ENCODE measurements at places on chromosomes 11 and 22. TPM values are rescaled to one million over a fixed set of nuclear protein-coding genes. Genes with fewer than 3 reads are reported as not detected.

Gene SLC5A4
- 1.6 TPM for total RNA-seq

Gene IRF7
- total RNA-seq = 56.2 TPM

DNA sequence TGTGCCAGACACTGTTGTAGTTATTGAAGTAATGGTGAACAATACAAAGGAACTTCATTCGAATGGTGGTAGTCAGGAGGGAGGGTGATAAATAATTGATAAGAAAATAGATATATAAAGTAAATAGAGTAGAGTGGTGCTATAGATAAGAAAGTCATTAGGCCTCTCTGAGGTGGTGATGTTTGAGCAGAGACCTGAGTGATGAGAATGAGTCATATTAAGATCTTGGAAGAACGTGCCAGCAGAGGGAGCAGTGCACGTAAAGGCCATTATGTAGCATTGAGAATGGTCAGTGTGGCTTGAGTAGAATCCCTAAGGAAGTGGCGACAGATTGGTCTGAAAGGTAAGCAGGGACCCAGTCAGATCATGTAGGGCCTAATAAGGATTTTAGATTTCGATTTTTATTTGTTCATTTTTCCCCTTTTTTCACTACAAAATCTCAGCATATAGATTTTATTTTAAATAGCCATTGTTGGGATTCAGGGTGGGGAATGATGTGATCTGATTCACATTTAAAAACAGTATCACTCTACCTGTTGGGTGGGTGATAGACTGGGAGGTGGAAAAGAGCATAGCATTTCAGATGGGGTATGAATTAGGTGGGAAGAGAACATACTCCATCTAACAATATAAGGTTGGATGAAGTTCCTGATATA lies 44.7 kb downstream of the CCDC90B start:
- no peak for DNase-seq
- H3K27me3 ChIP-seq = no peaks in the 10 kb centered on the region
- H3K4me3 ChIP-seq = no peak overlapping the region
- no peaks in the 10 kb centered on the region for H3K36me3 ChIP-seq
- H3K27ac ChIP-seq = no peak overlapping the region

- peaks cover 27% of the 10 kb centered on the region for H3K4me1 ChIP-seq
- peak overlapping the region; percentile 63 for H3K4me3 ChIP-seq
- peaks cover 30% of the 10 kb centered on the region for H3K27me3 ChIP-seq
Measured at GRCh38 chr11:76208438-76209374, 2.4 kb upstream of the WNT11 start.

DNA sequence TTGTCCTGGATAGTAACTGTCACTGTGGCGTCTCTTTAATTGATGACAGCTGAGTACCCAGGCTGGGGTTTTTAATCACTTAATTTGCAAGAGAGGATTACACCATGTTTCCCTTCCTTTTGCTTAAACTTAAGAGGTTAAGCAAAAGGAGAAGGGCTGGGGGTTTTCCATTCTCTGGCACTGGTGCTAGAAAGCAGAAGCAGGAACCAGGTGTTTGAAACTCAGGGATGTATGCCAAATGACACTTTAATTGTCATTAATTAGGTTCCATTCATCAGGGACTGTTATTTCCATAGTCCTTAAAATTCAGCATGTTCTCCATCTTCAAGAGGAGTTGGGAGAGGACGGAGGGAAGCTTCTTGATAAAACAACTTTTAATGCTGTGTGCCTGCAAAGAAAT lies 746.2 kb downstream of the NELL1 start:
- no peak overlapping the region for H3K27ac ChIP-seq
- no peaks in the 10 kb centered on the region for H3K36me3 ChIP-seq
- DNase-seq = no peak
- H3K4me3 ChIP-seq = no peak overlapping the region

DNA sequence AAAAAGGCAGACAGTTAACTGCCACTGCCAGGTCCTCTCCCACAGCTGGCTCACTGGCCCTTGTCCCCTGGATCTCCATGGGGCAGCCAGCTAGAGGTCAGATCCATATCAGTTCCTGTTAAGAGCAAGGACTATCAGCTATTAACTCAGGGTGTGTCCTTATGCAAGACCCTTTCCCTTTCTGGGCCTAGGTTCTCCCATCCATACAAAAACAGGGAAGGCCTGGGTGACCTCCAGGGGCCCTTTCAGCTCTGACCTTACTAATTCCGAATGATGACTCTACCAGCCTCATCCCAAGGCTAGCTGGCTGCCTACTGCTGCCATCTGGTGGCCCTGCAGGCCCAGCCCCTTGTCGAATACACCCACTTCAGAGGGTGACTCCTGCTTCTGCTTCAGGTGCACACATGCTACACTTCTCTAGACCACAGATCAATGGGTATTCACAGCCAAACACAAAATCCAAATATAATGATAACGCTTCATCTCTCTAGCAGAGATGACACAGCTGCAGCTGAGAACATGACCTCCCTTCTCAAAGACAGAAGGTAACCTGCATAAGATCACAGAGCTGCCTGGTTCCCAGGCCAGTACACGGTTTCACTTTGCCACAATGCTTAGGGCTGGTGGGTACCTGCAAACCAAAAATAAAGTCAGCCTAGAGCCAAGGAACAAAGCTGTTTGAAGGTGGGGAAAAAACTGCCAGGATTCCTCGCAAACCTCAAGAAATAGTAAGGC lies 34.1 kb downstream of the SERGEF start:
- no peak overlapping the region for H3K4me3 ChIP-seq
- DNase-seq = no peak
- H3K4me1 ChIP-seq = no peaks in the 10 kb centered on the region
- peaks cover 5% of the 10 kb centered on the region for H3K36me3 ChIP-seq
- H3K27ac ChIP-seq = no peak overlapping the region

DNA sequence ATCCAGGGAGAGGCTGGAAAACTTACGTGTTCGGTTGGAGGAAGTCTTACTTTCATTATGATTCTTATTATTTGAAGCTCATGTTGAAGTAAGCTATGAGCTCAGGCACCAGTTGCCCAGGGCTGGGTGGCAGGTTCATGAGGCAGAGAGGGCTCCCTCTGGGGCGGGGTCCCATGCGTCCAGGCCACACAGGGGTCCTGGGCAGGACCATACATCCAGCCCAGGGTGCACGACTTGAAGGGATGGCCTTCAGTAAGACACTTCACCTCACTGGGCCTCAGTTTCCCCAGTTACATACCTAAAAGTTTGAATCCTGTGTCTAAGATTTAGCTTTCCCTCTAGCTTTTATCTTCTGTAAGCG lies 107.3 kb upstream of the B3GAT1 start:
- peaks cover 10% of the 10 kb centered on the region for H3K27me3 ChIP-seq
- H3K4me3 ChIP-seq = no peak overlapping the region
- no peaks in the 10 kb centered on the region for H3K4me1 ChIP-seq

GRCh38 chr11:62497132-62497801 lies 49.3 kb downstream of the AHNAK start:
- H3K27me3 ChIP-seq = no peaks in the 10 kb centered on the region
- no peak overlapping the region for H3K4me3 ChIP-seq
- no peaks in the 10 kb centered on the region for H3K36me3 ChIP-seq
- no peak overlapping the region for H3K27ac ChIP-seq
- no peak for DNase-seq
- H3K4me1 ChIP-seq = peaks cover 14% of the 10 kb centered on the region

GRCh38 chr22:27638329-27639233 lies 163.0 kb downstream of the MN1 start:
- no peaks in the 10 kb centered on the region for H3K36me3 ChIP-seq
- DNase-seq = no peak
- H3K27me3 ChIP-seq = no peaks in the 10 kb centered on the region
- H3K27ac ChIP-seq = no peak overlapping the region
- H3K4me3 ChIP-seq = no peak overlapping the region

- H3K4me1 ChIP-seq = peaks cover 14% of the 10 kb centered on the region
- H3K27me3 ChIP-seq = peaks cover 15% of the 10 kb centered on the region
- DNase-seq = peak; percentile 65
- no peak overlapping the region for H3K4me3 ChIP-seq
Measured at GRCh38 chr11:134584706-134585445, 172.8 kb upstream of the B3GAT1 start.

DNA sequence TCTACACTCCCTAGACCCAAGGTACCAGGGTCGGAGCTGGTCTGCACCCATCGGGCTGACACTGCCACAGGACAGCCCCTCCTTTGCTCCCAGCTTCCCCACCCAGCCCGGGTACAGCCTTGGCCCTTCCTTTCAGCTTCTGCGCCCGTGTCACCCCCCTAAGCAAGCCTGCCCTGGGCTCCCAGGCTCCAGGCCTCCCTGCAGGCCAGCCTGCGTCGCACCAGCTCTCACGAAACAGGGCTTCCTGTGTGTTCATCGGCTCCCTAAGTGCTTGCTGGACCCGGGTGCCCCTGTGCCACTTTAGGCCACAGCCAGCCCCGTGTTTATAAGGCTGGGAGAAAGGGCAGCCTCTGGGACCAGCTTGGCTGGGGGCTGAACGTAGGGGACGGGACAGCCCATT lies 21.1 kb downstream of the FLRT1 start:
- H3K27me3 ChIP-seq = no peaks in the 10 kb centered on the region
- DNase-seq = no peak
- no peak overlapping the region for H3K27ac ChIP-seq
- H3K36me3 ChIP-seq = no peaks in the 10 kb centered on the region

GRCh38 chr11:26527685-26528084 lies 44.4 kb downstream of the MUC15 start:
- H3K27me3 ChIP-seq = no peaks in the 10 kb centered on the region
- H3K4me3 ChIP-seq = no peak overlapping the region
- DNase-seq = no peak
- no peaks in the 10 kb centered on the region for H3K36me3 ChIP-seq

DNA sequence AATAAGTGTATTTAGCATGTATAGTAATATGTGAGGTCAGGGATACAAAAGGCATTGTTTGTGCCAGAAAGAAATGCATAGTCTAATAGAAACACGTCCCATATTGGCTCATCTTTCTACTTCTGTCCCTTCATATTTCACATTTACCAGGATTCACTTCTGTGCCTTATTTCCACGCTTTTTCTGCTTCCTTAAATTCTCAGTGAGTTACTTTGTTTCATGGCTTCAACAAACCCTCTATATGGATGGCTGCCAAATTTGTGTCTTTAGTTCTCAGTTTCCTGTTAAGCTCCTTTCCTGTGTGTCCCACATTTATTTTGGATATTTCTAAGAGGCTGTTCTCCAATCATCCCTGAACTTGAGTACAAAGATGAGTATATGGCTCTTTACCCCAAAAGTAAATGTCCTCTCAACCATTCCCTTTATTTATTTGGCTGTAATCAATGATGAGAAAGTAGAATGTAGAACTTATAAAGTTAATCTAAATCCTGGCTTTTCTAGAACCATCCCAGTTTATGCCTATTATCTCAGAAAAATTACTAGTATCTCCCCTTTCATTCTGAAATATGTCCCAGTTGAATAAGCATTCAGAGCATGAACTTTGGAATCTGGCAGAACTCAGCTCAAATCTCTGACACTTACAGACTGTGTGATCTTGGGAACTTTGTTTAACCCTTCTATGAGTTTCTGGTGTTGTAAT lies 23.5 kb downstream of the OR8B12 start:
- DNase-seq = no peak
- H3K4me3 ChIP-seq = no peak overlapping the region
- H3K27ac ChIP-seq = no peak overlapping the region
- no peaks in the 10 kb centered on the region for H3K36me3 ChIP-seq
- no peaks in the 10 kb centered on the region for H3K4me1 ChIP-seq

GRCh38 chr11:101428918-101429317 lies 154.9 kb downstream of the TRPC6 start:
- H3K36me3 ChIP-seq = no peaks in the 10 kb centered on the region
- no peaks in the 10 kb centered on the region for H3K4me1 ChIP-seq
- no peak for DNase-seq
- H3K27me3 ChIP-seq = no peaks in the 10 kb centered on the region
- no peak overlapping the region for H3K4me3 ChIP-seq

DNA sequence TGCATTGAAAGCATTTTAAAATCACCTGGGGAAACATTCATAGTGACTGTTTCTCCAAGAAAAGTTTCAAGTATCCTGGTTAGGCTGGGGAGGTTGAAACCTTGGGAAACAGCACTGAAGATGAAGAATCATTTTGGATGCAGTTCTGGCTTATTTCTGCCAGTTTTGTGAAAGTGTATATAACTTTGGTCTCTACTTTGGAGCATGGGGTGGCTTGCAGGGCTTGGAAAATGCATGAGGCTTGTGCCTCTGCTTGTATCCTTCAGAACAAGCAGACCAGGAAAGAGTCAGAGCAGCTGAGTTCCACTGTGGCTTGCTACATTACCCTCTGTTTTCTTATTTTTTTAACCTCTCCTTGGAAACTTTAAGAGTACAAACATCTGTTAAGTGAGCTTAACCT lies 19.5 kb downstream of the SLC5A12 start:
- H3K36me3 ChIP-seq = no peaks in the 10 kb centered on the region
- H3K4me1 ChIP-seq = no peaks in the 10 kb centered on the region
- no peaks in the 10 kb centered on the region for H3K27me3 ChIP-seq
- no peak overlapping the region for H3K27ac ChIP-seq

DNA sequence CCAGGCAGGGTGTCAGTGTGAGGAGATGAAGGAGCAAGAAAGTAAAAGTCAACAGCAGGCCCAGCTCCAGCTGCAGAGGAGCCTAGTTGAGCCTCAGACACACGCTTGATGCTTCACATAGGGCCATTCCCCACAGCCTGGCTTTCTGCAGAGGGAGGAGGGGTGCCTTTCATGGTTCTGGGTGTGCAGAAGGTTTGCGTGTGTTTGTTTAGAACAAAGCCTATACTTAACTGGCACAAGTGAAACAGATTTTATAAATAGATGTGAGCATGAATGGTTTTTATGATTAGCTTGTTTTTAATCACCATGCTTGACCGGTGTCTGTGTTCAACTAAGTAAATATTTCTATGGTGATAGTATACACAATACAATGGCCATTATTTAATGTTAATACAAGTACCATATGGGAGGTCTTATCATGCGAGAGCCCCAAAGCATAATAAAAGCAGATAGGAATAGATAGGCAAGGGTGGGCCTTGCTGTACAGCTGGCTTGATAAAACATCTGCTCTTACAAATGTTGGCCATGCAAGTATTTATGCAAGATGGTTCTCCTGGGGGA lies 290.2 kb downstream of the ETS1 start:
- no peak for DNase-seq
- H3K27ac ChIP-seq = no peak overlapping the region
- H3K27me3 ChIP-seq = no peaks in the 10 kb centered on the region
- H3K4me1 ChIP-seq = peaks cover 25% of the 10 kb centered on the region

DNA sequence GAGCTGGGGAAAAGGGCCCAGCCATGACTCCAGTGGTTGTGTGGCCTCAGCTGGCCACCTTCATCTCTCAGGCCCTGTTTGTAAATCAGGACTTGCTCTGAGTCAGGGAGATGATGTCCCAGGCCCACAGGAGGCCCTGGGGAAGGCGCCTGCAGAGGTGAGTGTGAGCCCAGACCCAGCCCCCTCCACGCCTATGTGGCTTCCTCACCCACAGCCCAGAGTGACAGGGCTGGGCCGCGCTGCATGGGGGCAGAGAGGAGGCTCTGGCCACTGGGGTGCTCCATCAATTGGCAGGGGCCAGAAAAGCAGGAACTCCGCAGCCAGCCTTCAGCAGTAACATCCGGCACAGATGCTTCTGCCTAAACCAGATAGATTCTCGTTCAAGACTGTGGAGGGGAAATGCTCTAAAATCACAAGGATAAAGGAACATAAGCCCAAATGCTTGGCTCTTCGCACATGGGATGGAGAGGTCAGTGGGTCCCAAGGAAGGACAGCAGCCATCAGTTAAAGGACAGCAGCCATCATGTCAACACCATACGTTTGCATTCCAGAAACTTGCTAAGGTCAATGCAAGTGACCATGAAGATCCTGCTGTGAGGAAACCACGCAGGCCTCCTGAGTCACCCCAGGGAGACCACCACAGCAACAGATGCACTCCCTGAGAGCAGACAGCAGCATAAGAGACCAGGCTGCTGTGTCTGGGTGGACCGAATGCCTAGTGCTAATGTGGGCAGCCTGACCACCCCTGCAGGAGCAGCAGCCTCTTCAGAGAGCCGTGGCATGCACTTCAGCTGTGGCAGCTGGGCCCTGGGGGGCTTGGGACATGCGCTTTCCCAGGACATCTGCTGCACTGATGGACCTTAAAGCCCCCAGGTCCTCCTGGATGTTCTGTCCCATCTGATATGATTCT lies 28.3 kb downstream of the OSBPL5 start:
- peak; percentile 57 for DNase-seq
- H3K27ac ChIP-seq = no peak overlapping the region
- H3K4me3 ChIP-seq = no peak overlapping the region
- H3K27me3 ChIP-seq = no peaks in the 10 kb centered on the region
